T-helper 1 cell (primary cell): ENCODE measurements at places on chromosomes 6 and 20.

- no peak for DNase-seq
Observed at GRCh38 chr6:13526727-13527670, 39.6 kb upstream of the GFOD1 start.

- no peak for DNase-seq
Observed at GRCh38 chr6:168681748-168682147, 240.8 kb downstream of the SMOC2 start.

DNA sequence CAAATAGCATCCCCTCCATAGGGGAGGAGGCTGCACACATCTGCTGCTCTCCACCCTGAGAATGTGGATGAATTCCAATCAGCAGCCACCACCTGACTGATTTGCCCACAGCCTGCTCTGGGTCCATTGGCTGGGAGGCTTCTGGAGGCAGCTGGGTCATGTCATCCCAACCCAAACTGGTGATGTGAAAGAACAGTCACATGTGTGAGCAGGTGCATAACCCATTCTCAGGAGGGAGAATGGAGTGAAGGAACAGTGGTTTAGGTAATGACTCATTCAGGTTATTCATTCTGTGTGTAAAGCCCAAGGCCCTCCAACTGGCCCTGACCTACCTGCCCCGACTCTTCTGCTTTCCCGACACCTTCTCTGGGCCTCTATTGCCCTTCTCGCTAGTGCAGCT, 90.9 kb upstream of the GCM1 start:
- no peak for DNase-seq

- DNase-seq = no peak
Observed at GRCh38 chr20:58150772-58151171, 77.7 kb downstream of the ANKRD60 start.

- peak; percentile 38 for DNase-seq
Observed at GRCh38 chr6:158009114-158009891, 27.6 kb downstream of the SYNJ2 start.

GRCh38 chr6:156774863-156775405, 2.2 kb upstream of the ARID1B start:
- no peak for DNase-seq

DNA sequence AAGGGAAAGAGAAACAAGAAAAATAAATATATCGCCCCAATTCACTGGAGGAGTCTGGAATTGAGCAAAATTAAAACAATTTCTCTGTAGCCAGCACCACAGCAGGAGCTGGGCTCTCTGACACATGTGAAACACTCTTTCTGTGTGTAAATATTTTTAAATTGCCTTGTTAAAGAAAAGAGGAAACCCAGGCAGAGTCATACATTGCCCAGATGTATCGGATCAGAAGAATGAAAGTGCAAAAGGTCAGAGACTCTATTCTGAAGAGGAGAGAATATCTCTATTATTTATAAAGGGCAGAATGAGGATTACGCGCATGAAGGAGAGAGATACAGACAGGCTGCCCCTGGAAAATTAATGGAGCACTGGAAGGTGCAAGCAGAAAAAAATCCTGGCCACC, 127.0 kb upstream of the MAN1A1 start:
- DNase-seq = no peak

DNA sequence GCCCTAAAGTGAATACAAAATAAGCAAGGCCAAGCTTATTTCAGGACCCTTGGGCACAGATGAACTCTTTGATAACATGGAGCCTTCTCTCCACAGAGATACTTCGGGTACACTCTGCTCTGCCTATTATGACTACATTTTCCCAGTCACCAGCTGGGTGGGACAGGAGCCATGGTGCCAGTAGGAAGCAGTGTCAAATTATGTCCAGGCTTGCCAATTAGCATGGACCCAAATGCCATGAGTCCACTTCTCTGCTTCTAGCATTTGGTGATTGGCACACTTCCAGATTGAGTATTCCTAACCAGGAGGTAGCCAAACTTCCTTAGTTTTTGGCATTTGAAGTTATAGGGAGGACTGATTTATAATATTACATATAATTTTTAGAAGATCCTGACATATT, 513.8 kb upstream of the HTR1E start:
- no peak for DNase-seq

DNA sequence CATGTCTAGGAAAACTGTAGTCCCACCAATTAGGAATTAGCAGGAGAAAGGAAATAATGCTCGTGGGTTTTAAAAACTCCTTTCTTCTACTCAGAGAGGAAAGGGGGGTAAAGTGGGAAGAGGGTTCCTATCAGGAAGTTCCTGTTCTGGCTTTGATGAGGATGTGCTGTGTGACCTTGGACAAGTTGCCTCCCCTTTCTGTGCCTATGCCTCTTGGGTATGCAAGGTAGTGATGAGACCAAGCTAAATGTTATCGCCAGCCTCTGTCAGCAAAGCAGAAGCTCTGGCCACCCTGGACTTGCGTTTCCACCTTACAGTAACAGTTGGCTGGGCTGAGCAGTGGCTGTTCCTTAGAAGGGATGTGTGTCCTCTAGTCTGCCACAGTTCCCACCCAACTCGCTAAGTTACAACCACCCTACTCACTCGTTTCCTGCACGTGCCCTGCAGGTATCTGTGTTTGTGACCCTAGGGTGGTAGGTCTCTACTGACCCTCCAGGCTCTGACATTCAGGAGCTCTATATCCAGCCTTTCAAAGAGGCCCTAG, 110.0 kb downstream of the PREX1 start:
- DNase-seq = no peak

DNA sequence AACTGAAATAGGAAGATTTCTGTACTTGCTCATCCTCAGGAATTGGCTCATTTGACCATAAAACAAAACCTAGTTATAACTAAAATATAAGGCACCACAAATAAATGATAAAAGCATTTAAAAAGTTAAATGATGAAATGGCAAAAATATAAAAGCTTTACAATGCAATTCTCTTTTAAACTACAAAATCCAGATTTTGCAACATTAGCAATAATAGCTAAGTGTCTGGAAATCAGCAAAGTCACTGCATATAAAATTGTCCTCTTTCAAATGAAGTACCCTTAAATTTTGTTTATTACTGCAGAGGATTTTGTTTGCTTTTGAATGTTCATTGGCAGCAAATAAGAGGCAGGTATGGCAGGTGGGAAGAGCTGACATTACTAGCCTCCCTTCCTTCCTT, 270.4 kb upstream of the RSPO3 start:
- no peak for DNase-seq

- no peak for DNase-seq
Observed at GRCh38 chr6:2829253-2829652, 12.4 kb downstream of the SERPINB1 start.

DNA sequence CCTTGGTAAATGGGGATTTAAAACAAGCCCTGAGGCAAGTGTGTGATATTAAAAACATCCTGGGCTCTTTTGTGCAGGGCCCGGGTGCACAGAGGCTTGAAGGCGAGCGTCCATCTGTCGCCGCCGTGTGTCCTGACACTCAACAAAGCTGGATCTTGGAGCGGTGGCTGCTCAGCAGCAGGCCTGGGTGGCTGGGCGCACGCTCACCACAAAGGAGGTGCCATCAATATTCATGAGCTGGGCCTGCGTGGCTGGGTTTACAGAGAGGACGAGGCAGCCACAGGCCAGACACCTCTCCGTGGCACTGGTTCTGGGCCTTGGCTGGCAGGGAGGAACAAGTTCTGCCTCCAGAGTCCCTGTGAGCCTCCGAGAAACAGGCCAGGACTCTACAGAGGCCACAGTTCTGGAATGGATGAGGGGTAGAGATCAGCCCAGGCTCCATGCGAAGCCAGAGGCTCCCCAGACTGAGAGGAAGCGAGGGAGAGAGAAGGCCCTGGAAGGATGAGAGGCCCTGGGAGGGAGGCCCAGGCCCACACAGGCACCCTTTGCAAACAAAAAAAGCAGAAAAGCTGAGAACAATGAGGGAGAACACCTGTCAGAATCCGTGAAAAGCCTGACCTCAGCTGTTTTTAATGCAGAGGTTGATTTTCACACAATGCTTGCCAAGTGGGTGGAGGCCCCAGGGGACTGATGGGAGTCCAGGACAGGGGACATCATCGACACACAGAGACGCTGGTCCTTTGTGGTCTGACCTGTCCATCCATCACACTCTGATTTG, 21.9 kb downstream of the BHLHE23 start:
- DNase-seq = no peak

DNA sequence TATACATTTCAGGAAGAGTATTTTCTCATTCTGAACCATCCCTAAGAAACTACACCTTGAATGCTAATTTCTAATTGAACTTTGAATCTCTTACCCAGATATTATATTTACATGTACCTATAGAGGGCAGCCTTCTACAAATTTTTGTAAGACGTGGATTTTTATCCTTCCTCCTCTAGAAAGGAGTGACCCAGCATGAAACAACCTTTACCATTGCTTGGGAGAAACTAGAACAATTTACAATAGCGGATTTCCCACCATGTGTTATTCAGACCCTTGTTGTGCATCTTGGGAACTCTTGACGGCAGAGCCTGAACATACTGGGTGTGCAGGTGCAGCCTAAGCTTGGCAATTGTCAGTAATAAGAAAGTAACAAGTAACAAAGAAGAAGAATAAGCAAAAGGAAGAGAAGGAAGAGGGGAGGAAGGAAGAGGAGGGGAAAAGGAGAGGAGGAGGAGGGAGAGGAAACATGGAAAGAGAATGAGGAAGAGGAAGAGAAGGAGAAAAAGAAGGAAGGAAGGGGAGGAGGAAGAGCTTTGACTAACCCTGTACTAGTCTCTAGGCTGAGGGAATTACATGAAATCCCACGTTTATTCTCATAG, 10.8 kb upstream of the TAAR1 start:
- no peak for DNase-seq

DNA sequence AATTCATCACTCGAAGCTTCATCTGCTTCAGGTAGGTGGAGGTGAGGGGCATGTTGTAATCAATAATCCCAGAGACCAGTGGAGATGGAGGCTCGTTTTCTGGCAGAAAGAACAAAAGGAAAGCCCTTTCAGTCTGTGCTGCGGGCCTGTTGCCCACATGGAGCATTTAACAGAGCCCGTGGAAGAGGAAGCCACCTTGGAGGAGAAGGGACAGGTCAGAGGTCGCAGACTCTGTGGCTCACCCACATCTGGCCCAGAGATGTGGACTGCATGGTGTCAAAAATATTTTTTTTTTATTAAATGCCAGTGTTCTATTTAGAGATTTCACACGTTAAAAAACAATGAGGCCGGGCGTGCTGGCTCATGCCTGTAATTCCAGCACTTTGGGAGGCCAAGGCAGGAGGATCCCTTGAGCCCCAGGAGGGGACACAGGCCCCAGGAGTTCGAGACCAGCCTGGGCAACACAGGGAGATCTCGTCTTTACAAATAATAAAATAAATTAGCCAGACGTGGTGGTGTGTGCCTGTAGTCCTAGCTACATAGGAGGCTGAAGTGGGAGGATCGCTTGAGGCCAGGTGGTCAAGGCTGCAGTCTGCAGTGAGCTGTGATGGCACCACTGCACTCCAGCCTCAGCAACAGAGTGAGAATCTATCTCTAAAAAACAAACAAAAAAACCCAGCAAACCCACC, 73.6 kb downstream of the NOL4L start:
- no peak for DNase-seq

DNA sequence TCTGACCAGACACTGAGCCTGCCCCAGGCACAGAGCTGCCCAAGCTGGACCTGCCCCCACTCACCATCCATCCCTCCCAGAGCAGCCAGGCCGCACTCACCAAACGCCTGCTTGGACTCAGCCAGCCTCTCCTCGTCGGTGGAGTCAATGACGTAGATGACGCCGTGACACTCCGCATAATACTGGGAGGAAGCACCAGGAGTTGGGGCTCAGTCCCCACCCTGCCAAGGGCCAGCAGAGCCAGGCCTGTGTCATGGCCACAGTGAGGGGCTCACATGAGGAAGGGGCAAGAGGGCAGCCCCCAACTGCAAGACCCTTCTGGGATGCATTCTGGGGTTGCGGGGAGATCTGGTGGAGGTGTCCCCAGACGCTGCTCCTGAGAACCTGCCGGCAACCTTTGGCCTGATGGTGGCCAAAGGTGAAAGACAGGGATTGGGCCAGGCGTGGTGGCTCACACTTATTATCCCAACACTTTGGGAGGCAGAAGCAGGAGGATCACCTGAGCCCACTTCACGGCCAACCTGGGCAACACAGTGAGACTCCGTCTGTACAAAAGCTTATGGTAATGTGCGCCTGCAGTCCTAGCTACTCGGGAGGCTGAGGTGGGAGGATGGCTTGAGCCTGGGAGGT, 5.6 kb downstream of the ARFRP1 start:
- no peak for DNase-seq

GRCh38 chr6:48016020-48016755, 94.8 kb downstream of the PTCHD4 start:
- no peak for DNase-seq

- no peak for DNase-seq
Observed at GRCh38 chr20:62696989-62697388, 11.6 kb upstream of the NTSR1 start.

- no peak for DNase-seq
Observed at GRCh38 chr6:41002168-41002567, 36.9 kb downstream of the UNC5CL start.

GRCh38 chr6:24004659-24005058, 121.4 kb upstream of the NRSN1 start:
- DNase-seq = no peak

DNA sequence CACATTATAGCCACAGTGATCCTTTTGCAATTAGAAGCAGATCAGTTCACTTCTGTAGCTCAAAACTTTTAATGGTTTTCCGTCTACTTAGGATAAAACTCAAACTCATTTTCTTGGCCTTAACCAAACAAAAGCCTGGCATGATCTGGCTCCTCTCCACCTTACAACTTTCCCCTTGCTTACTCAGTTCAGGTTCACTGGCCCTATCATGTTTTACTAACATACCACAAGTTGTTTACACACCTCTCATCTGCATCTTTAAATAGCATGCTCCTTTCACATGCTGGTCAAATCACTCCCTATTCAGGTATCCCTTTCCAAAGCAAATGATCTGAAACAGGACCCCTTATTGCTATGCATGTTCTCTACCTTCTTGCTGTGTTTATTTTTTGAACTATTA, 191.4 kb upstream of the FAM83B start:
- no peak for DNase-seq

- DNase-seq = no peak
Observed at GRCh38 chr20:14838663-14839628, 501.5 kb upstream of the FLRT3 start.

DNA sequence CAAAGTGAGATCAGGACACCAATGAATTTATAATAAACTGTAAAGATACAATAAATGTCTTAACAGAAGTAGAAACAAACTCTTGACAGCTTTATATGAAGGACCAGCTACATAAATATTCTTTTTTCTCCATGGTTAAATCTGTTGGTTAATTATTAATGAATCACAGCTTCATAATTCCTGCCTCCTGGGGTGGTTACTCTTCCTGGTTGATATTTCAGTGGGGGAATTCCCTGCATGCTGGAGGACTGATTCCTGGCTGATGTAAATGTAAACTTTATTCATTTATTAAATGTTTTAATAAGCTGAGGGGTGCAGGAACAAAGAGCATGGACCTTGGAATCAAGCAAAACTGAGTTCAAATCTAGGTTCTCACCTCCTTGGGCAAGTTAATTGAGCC, 16.2 kb upstream of the RCAN2 start:
- no peak for DNase-seq

DNA sequence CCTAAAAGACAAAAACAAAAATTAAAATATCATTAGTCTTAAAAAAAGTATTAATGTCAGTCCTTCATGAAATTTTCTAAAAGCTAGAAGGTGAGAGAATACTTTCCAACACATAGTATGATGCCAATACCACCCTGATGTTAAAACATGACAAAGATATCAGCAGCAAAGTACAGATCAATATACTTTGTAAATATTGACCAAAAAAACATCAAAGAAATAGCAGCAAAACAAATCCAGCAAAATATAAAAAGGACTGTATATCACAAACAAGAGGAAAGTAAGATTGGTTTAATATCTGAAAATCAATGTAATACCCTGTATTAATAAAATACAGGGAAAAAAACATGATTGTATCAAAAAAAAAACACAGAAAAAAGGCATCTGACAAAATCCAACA, 51.4 kb downstream of the TASP1 start:
- no peak for DNase-seq
